Astrocyte (in vitro differentiated cells and primary cell): ENCODE measurements at places on chromosomes 7 and 10.

DNA sequence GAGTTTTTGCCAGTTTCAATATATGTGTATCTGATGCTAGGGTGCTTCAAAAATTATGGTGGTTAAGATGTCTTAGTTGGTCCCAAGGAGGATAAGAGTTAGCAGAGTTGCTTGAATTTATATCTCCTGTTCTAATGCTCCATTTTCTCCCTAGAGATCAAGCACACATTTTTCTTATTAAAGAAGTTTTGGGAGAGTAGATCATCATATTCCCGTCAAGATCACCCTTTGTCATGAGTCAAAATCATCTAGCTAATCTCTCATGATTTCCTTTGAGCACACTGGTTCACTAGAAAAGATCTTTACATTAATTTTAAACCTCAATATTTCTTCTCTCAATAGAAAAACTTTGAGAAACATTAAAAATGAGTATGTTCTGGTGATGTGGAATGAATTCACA, 429.9 kb upstream of the SEMA3A start:
- no peak for DNase-seq

- DNase-seq: peak; percentile 19
Observed at GRCh38 chr7:142457146-142457703, 199.4 kb upstream of the PRSS58 start.

GRCh38 chr7:85702348-85702747, 515.5 kb upstream of the SEMA3D start:
- DNase-seq: no peak

GRCh38 chr10:18400906-18401245, 250.5 kb downstream of the NSUN6 start:
- no peak for DNase-seq

- no peak for DNase-seq
Observed at GRCh38 chr7:143510854-143511592, 33.4 kb downstream of the TAS2R41 start.
